Tongue (tissue), 3 donors: ENCODE measurements at places on chromosomes 5 and 9. TPM values are rescaled to one million over a fixed set of nuclear protein-coding genes. Genes with fewer than 3 reads are reported as not detected.

The CTSV gene
- 2.9 TPM for total RNA-seq

DNA sequence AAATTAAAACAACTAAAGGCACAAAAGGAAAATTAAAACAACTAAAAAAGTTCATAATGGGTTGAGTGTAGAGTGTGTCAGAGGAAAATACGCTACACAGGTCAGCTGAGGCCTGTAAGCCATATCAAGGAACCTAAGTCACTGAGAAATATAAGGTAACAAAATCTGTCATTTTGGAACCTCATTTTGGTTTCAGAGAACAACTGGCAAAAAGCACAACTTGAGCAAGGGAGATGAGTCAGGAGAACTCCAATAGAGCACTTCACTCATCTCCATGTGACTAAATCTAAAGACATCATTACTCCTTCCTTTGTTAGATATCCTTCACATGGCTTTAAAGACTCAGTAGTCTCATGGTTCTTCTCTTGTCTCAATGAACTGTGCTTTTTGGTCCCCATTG is 269.4 kb upstream of the POU5F2 start:
- DNase-seq, result no peak

The HSD17B3 gene
- total RNA-seq, result not detected

The C9orf153 gene
- not detected for total RNA-seq

DNA sequence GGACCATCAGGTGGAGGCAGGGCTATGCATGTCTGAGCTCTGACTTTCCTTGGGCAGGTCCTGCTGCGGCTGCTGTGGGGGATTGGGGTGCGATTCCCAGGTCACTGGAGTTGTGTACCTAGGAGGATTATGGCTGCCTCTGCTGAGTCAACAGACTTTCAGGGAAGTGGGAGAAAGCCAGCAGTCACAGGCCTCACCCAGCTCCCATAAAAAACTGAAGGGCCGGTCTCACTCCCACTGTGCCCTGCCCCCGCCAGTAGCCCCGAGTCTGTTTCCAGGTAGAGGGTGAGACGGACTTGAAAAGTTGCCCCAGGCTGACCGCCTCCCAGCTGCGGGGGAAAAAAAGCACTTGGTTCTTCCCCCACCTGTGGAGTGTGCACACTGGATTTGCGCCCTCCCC is 76.7 kb downstream of the FAM170A start:
- no peak for DNase-seq

DNA sequence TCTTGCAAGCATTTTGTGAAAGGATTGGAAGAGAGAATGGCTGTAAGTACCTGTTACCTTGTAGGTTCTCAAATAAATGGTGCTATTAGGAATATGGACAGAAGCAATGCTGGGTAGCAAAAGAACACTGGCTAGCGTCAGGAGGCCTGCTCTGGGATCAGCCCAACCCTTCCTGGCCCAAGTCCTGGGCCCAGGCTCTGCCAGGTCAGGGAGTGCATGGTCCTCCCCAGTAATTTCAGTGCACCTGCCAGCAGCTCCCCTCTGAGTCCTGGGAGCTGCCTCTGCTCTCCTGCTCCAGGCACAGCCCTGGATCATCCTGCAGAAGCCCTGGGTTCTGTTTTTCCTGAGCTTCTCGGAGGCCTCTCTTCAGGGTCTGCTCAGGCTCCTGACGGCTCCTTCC is 89.5 kb upstream of the ARAP3 start:
- DNase-seq, result no peak

The FOXD4L4 gene
- total RNA-seq, result not detected

The ADGRD2 gene
- not detected for total RNA-seq

DNA sequence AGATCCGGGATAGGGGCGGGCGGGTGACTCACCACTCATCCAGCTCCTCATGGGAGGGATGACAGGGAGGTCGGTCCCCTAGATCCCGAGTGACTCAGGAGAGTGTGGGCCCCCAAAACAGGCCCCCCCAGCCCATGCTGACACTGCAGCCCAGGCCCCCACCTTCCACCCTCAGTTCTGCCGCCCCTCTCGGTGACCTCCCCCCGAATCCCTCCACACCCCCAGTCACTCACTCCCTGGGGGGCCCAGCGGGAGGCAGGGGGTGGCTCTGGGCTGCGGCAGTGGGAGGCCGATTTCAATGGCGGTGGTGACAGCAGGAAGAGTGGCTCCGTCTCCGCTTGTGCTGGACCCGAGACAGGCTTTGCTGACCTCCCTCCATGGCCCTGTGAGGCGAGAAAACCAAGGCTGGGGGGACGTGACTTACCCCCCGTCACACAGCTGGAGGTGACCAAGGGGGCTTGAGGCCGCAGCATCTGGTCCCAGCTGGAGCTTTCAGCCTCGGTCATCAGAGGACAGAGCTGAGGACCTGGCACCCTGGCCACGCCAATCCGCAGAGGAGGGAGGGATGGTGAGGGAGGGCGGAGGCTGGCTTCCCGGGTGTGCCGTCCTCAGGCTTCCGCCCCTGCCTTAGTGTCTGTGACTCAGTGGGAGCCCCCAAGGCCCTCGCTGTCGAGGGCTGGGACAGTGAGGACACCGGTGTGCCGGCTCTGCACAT is 9.0 kb downstream of the GPSM1 start:
- no peak for DNase-seq

The BHMT gene
- 0.21 TPM for total RNA-seq

DNA sequence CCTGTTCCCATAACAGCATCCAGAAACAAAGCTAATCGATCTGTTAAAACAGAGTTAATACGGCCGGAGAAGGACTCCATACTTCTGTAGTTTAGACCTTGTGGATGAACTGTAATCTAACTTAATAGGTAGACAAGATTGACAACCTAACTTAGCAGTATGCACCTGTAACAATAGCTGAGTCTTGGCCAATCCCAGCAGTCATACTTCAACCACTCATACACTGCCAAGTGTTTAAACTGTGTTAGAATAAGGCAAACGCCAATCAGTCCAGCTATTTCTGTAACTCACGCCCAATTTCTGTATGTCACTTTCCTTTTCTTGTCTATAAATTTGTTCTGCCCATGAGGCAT is 33.7 kb upstream of the MACIR start:
- no peak for DNase-seq

- DNase-seq, result no peak
Measured at GRCh38 chr9:125977223-125977622, 230.1 kb downstream of the PBX3 start.

DNA sequence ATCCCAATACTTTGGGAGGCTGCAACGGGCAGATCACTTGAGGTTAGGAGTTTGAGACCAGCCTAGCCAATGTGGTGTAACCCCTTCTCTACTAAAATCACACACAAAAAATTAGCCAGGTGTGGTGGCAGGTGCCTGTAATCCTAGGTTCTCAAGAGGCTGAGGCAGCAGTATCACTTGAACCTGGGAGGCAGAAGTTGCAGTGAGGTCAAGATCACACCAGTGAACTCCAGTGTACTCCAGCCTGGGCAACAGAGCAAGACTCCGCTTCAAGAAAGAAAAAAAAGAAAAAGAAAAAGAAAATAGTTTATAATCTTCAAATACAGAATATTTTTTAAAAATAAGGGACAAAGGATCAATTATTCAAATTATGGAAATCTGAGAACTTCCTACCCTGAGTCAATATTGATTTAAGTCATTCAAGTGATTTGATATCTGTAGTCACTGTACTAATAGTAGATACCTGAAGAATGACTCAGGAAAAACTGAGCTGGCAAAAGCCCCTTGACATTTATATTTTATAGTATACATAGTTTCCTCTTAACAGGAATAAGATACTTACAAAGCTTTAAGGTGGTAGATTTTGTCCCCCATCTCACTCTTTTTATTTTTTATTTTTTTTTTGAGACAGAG is 61.8 kb downstream of the PTBP3 start:
- DNase-seq, result no peak

GRCh38 chr5:19565466-19565865 is 422.5 kb downstream of the CDH18 start:
- DNase-seq, result no peak

The CPLANE1 gene
- total RNA-seq, result 36.4 TPM

- no peak for DNase-seq
Measured at GRCh38 chr9:72704688-72705375, 183.4 kb downstream of the TMC1 start.

The PAEP gene
- not detected for total RNA-seq

DNA sequence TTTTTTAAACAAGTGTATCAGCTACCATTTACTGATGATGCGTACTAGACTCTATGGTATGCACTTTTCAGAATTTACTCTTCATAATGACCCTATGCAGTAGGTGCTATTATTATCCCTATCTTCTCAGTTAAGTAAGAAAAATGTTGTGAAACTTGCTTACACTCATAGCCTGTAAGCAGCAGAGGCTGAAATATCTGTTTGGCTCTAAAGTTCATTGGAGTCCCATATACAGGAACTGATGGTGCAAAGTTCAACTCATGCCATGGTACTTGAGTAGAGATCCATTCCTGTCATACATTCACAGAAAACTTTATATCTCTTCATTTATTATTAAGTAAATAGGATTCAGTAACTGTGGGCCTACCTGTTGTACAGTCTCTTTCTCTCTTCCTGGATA is 41.4 kb upstream of the CCDC112 start:
- no peak for DNase-seq

GRCh38 chr5:1054018-1054798 is 45.6 kb downstream of the NKD2 start:
- DNase-seq, result no peak

The LEAP2 gene
- total RNA-seq, result 2.3 TPM

The RNF180 gene
- total RNA-seq, result 7.3 TPM

DNA sequence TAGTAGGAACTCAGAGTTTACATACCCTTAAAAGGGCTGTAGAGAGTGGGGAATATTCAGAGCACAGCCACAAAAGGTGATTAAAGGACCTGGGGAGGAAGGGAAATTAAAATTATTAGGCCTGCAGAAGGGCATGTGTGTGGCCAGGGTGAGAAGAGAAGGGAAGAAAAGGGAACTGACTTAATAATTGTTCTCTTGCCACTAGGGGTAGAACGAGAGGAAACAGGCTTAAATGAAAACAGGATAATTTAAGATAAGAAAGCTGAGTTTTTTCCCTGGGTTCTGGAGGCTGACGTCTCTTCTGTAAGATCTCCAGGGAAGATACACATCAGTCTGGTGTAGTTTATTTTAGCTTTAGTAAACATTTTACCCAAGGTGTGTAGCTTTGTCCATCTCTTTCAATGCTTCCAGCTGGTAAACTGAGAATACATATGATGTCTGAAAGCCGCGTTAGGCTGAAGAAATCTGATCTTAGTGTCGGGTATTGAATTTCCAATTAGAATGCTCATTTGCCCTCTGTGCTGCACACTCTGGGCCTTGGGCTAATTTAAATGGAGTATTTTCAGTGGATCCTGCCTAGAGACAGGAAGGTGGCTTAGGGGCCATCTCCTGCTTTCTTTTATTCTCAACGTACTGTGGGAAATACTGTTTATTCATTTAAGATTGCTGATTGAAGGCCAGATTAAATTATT is 416.8 kb downstream of the TMEM38B start:
- no peak for DNase-seq

DNA sequence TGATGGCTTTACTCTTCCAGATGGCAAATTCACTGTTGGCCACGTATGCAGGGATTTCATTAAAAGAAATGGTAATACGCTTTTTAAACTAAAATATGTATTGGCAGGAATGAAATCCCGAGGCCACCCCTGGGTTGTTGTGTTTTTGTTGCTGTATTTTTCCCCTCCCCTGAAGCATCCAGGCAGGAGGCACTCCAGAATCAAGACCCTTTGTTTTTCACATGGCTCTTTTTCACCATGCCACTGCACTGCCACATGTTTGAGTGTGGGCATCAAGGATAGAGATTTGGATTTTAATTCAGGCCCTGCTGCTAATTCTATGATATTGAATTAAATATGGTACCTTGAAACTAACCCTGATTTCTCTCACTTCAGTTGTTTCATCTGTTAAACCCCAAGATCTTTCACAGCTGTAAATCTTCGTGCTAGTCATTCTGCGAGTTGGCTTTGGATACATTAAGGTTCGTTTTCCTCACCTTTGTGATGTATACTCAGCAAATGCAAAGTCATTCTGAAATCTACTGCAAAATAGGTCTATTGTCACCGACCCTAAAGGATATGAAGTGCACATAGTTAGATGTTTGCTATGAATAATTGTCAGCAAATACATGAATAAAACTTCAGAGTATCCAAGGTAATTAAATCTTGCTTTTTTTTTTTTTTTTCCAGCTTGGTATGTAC is 533.4 kb downstream of the PTPRD start:
- DNase-seq, result no peak

- DNase-seq, result no peak
Measured at GRCh38 chr9:109629615-109630014, 131.5 kb upstream of the PTPN3 start.

The C9orf85 gene
- total RNA-seq, result 16.7 TPM

DNA sequence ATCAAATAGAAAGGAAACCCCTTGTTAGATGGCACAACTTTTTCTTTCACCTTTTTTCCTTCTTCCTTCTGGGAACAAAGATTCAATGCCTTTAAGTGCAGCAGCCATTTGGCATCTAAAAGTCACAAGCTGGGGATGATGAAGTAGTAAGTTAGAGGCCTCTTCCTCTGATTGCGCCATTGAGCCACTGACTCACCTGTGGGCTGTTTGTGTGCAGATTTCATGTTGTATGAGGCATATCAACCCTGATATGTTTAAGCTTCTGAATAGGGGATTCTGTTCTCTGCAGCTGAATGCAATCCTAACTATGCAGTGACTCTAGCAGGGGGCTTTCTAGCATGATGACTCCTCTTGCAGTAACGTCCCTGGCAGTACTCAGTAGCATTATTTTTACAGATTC is 599.9 kb downstream of the CSNK1G3 start:
- no peak for DNase-seq

The CTXN3 gene
- 4.6 TPM for total RNA-seq

- DNase-seq, result no peak
Measured at GRCh38 chr5:134085411-134085810, 29.1 kb upstream of the TCF7 start.

DNA sequence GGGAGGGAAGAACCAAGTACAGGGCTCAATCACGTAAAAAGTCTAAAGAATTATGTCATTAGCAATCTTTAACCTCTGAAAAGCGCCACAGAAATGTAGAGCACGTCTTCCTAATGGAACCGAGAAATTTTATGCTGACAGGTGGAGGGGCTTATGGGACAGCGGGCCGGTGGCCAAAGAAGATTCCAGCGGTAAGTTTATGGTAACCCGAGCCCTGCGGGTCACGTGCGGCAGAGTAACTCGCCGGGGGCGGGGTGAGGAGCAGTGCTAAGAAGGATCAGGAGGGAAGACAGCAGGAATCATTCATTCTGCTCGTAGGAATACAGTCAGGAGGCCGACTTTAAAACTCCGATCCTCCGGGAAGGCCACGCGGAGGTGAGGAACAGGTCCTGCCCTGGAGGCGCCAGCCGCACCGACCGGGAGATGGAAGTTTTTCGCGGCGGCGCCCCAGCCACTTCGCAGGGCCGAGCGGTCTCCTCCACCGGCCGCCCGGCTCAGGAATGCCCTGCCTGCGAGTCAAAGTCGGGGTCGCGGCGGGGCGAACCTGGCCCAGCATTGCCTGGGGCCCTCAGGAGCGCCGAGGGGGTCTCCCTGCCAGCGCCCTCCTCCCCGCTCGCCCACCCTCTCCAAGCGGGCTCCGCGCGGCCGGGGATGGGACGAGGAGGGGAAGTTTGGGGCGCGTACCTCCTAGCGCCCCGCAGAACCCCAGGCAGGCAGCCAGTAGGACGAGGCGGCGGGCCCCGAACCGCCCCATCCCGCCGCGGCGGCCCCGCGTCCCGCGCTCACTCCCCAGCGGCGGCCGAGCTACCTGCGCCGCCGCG is 101.8 kb downstream of the ESM1 start:
- DNase-seq, result peak; percentile 97
